Inflammatory macrophage (primary cell): ENCODE measurements at places on chromosomes 1 and 21.
A peak's percentile ranks its signal among the peaks of the same experiment; 100 is the strongest.

DNA sequence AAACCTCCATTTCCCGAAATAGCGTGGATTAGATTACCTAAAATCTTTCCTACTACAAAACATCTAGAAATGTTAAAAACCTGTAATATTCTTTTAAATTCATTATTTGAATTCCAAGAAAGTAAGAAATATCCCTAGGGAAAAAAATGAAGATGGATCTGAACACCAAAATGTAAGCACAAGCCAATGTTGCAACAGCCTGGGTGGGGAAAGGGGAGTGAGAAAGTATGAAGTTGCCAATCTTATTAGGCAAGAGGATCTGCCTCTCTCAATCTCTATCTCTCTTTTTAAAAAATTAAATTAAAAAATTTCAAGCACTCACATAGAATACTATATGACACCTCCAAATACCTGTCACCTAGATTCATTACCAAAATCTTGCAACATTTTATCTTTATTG is 74.9 kb upstream of the IRF2BP2 start:
- no peak for DNase-seq

- no peak for DNase-seq
Observed at GRCh38 chr1:21325731-21326387, 35.6 kb upstream of the ECE1 start.

GRCh38 chr1:38529391-38529790 is 330.2 kb downstream of the RRAGC start:
- DNase-seq, result no peak

- no peak for DNase-seq
Observed at GRCh38 chr21:34073749-34074282, 438 bp downstream of the MRPS6 start.

DNA sequence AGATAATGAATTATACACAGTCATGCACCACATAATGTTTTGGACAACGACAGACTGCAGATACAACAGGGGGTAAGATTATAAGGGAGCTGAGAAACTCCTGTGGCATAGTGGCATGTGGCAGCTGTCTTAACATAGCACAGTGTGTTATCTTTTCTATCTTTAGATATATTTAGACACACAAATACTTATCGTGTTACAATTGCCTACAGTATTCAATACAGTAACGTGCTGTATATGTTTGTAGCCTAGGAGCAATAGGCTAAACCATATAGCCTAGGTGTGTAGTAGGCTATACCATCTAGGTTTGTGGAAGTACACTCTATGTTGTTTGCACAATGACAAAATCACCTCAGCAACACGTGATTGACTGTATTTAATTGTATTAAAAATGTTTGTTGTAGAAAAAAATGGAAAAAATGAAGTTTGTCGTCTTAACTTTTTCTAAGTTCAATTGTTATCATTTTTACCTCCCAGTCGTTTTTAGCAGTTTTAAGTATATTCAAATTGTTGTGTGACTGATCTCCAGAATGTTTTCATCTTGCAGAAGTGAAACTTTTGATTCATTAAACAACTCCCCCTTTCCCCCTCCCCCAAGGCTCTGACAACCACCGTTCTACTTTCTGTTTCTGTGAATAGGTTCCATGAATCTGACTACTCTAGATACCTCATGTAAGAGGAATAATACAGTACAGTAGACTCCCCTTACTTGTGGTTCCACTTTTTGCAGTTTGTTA is 351.0 kb upstream of the B3GALT2 start:
- DNase-seq, result peak; percentile 38

- DNase-seq, result no peak
Observed at GRCh38 chr1:212971312-212971711, 21.0 kb downstream of the VASH2 start.

GRCh38 chr1:7278827-7279765 is 492.0 kb upstream of the VAMP3 start:
- DNase-seq, result no peak
